LHCN-M2 (cell line): ENCODE measurements at places on chromosomes 4 and X.
A peak's percentile ranks its signal among the peaks of the same experiment; 100 is the strongest.

DNA sequence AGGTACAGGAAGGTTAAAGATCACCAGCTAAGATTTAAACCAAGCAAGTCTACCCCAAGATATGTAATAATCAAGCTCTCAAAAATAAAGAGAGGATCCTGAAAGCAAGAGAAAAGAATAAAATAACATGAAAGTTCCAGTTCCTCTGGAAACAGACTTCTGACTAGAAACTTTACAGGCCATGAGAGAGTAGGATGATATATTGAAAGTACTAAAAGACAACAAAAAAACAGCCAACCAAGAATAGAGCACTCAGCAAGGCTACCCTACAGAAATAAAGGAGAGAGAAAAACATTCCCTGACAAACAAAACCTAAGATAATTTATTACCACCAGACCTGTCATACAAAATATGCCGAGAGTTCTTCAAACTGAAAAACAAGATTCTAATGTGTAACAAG lies 450.5 kb downstream of the ARAP2 start:
- no peak for DNase-seq

DNA sequence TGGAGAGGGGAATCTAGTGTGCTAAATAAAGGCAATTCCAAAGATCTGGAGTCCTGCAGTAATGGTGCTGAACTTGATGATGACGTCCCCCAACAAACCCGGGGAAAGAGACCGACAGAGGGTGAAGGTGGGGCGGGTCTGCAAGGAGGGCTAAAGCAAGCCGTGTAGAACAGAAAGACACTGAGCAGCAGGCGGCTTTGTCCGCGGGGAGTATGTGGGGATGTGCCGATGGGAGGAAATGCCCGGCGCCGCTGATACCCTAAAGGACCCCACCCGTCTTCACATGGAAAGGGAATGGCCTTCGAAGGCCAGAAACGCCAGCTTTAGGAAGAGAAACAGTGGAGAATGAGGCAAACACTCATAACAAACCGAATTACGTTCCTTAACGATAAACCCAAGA lies 528.9 kb downstream of the ZNF674 start:
- DNase-seq, result no peak

GRCh38 chr4:152094970-152095700 lies 334.3 kb upstream of the GATB start:
- peak; percentile 79 for DNase-seq

- DNase-seq, result no peak
These were observed 1.2 kb downstream of the SLC39A8 start for GRCh38 chr4:102343964-102344519.

GRCh38 chr4:127771535-127772275 lies 10.4 kb upstream of the HSPA4L start:
- DNase-seq, result no peak

GRCh38 chr4:103067841-103068547 lies 8.6 kb downstream of the SLC9B2 start:
- peak; percentile 62 for DNase-seq

DNA sequence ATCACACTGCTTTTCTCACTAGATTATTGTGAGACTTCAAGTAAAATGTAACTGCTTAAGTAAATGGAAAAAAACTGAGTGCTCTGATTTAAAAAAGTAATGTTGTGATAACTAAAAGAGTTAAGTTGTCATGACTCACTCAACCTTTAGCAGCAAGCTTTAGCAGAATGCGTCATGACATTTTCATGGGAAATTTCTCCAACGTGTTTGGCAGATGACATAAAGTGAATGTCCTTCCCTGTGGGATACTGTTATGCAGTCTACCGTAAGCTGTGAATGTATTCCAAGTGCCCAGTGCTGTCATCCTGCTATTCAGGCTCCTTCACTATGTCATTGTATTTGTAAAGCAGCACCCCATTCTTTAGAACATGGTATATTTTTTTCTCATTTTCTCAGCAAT lies 136.2 kb downstream of the CPXCR1 start:
- no peak for DNase-seq

- peak; percentile 21 for DNase-seq
These were observed 9.6 kb downstream of the XIAP start for GRCh38 chrX:123869488-123869887.

DNA sequence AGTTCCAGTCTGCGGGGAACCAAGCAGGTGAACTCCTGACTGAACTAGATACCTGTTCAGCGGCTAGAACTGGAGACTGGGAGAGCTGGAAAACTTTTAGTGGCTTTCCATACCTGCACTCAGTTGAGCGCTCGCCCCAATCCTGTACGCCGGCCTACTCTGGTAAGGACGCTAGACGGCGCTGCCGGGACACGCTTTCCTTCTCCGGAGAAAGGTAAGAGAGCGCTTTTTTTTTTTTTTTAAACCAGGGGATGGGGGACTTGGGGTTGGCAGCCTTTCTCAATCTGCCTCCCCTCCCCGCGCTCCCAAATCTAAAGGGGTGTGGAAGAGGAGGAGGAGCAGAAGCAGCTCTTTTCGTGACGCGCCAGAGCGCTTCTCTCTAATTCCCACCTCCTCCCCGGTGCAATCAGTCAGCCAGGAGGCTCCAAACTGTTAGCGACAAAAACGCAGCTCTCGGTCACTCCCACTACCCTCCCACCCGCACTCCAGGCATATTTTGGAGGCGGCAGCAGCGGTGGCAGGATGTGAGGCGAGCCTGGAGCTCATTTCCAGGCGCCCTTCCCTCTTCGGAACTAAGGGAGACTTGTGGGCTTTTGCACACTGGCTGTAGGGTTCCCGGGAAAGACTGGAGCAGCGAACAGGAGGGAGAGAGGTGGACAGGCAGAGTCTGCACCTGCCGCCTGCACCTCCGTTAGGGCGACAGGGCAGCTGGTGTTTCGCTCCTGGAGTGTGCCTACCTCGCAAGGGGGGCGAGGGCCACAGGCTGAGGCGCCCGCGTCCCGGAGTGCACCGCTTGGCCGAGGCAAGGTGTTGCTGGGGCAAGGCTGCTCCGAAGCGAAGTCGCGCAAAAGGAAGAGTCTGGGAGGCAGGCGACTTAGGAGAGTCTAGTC lies at the start of gene IL1RAPL2:
Gene IL1RAPL2, plus strand, starts transcription at position 409 of the 890 bp plus-strand sequence.
- DNase-seq, result peak; percentile 17

GRCh38 chrX:106730401-106730800 lies 3.9 kb downstream of the RNF128 start:
- DNase-seq, result no peak
